Thoracic aorta (tissue), 2 donors: ENCODE measurements at places on chromosomes 3 and 15.

DNA sequence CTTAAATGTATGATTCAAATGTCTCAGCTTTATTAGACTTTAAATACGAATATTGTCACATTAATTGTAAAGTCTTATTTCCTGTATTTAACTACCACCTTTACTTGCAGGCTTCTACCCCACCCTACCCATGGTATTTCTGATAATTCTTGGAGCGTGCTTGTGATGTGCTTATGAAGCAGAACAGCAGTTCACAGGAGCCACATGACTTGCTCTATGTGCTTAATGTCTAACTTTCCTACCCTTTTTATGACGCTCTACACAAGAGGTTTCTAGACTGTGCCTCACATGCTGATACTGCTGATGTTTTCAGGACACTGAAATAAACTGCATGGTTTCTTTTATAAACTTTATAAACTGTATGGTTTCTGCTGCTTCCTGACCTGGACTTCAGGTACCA lies 553.5 kb upstream of the CCDC54 start:
- no peak overlapping the region for H3K4me3 ChIP-seq
- H3K27me3 ChIP-seq, result no peaks in the 10 kb centered on the region
- no peak overlapping the region for H3K27ac ChIP-seq
- peaks cover 27% of the 10 kb centered on the region for H3K4me1 ChIP-seq
- DNase-seq, result no peak

GRCh38 chr3:127676921-127677351 lies 4.2 kb downstream of the ABTB1 start:
- H3K4me1 ChIP-seq, result peaks cover 30% of the 10 kb centered on the region
- DNase-seq, result no peak
- peaks cover 39% of the 10 kb centered on the region for H3K36me3 ChIP-seq
- H3K27ac ChIP-seq, result no peak overlapping the region
- H3K27me3 ChIP-seq, result no peaks in the 10 kb centered on the region

DNA sequence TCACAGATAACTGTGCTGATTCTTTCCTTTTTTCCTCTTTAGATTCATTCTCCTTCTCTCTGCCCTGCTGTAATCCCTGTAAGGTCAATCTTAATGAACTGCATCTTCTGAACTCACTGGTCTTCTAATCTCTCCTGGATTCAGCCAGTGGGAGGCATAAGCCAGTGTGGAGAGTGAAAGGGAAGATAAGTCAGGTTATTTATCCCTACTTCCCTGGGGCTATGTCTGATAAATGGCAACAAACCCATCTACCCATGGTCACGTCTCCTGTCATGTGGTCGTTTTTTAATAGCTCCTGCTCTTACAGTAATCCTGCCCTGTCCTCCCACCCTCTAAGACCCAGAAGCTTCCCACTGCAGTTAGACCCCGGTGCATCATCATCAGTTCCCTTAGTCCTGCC lies 199.6 kb upstream of the NAALADL2 start:
- no peak for DNase-seq
- no peaks in the 10 kb centered on the region for H3K36me3 ChIP-seq
- H3K27ac ChIP-seq, result no peak overlapping the region

DNA sequence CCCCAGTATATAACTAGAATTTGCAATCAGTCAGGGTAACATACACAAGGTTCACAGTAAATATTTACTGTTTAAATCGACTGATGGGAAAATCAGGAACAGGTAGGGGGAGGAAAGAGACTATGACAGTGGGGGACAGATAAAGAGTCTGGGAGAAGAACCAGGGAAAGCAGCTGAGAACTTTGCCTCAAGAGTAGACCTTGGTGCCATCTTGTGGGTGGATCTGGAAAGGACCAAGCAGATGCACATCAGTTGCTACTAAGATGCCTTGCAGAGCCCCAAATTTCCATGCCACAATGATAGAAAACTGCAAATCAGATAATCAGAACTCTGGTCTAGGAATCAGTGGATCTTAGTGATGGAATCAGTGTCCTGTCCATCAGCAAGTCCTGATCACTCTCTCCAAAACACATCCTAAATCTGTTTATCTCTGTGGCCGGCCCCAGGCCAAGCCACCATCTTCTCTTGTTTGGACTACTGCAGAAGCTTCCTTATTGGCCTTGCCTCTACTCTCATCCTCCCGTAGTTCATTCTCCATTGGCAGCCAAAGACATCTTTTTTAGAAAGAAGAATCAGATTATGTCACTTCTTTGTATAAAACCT lies 62.7 kb downstream of the PDE8A start:
- no peak overlapping the region for H3K27ac ChIP-seq
- no peak for DNase-seq
- peaks cover 4% of the 10 kb centered on the region for H3K4me1 ChIP-seq
- no peaks in the 10 kb centered on the region for H3K36me3 ChIP-seq
- H3K4me3 ChIP-seq, result no peak overlapping the region

DNA sequence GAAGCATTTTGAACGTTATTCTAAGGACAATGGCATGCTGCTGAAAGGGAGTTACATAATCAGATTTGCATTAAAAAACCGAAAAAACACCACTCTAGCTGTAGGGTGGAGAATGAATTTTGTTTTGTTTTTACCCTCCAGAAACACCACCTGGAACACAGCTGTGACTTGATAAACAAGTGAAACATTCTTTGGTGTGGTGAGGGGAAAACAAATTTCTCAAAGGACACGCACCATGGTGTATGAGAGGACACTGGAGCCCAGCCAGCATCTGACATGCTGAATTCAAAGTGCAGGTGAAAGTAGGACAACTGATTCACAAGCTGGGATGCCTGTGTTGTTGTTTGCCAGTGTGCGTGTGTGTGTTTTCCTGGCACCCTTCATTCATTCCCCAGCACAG lies 554.5 kb upstream of the TBL1XR1 start:
- H3K27me3 ChIP-seq, result no peaks in the 10 kb centered on the region
- peaks cover 11% of the 10 kb centered on the region for H3K4me1 ChIP-seq
- DNase-seq, result no peak
- H3K27ac ChIP-seq, result no peak overlapping the region

- H3K27me3 ChIP-seq, result no peaks in the 10 kb centered on the region
- H3K4me1 ChIP-seq, result peaks cover 60% of the 10 kb centered on the region
- peak overlapping the region; percentile 57 for H3K27ac ChIP-seq
- H3K4me3 ChIP-seq, result no peak overlapping the region
- no peaks in the 10 kb centered on the region for H3K36me3 ChIP-seq
These were observed 109.5 kb upstream of the PFN2 start for GRCh38 chr3:150080058-150080730.

DNA sequence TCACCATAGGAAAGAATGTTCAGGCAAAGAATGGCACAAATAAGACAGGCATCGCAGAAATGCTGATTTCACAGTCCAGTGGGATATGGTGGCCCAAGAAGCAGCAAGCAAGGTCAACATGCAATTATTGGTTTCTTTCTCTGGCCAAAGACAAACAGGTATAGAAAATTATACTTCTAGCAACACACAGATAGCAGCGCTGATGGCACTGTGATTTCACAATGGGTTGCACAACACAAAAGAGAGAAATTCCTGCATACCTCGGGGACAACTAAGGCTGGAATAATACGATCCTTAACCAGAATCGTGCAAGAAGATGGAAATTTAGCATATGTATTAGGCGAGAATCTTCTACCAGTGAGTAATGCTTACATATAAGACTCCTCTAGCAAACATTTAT lies 76.3 kb upstream of the NR2F2 start:
- no peaks in the 10 kb centered on the region for H3K4me1 ChIP-seq
- no peak overlapping the region for H3K4me3 ChIP-seq
- H3K36me3 ChIP-seq, result no peaks in the 10 kb centered on the region

- no peaks in the 10 kb centered on the region for H3K36me3 ChIP-seq
- H3K4me1 ChIP-seq, result peaks cover 7% of the 10 kb centered on the region
- DNase-seq, result no peak
- H3K4me3 ChIP-seq, result no peak overlapping the region
- H3K27ac ChIP-seq, result no peak overlapping the region
These were observed 107.0 kb downstream of the TCF12 start for GRCh38 chr15:57025264-57025926.

DNA sequence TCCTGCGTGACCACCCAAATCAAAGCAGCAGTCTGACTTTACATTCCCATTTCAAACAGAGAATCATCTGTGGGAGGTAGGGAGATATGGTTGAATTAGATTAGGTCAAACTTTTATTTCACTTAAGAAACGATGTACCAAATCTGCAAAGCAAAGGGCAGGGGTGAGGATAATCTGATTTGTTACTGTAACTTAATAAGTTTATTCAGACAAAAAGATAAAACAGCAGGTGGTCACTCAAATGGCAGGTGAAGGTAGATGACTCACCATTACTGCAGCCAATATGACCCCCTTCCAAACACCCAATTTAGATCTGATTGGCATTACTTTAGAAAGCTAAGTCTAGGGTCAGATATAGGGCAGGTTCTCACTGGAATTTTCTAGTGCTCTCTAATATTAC lies 651.0 kb upstream of the NAALADL2 start:
- peaks cover 3% of the 10 kb centered on the region for H3K4me1 ChIP-seq
- H3K36me3 ChIP-seq, result no peaks in the 10 kb centered on the region
- DNase-seq, result no peak
- H3K4me3 ChIP-seq, result no peak overlapping the region
- H3K27ac ChIP-seq, result no peak overlapping the region

DNA sequence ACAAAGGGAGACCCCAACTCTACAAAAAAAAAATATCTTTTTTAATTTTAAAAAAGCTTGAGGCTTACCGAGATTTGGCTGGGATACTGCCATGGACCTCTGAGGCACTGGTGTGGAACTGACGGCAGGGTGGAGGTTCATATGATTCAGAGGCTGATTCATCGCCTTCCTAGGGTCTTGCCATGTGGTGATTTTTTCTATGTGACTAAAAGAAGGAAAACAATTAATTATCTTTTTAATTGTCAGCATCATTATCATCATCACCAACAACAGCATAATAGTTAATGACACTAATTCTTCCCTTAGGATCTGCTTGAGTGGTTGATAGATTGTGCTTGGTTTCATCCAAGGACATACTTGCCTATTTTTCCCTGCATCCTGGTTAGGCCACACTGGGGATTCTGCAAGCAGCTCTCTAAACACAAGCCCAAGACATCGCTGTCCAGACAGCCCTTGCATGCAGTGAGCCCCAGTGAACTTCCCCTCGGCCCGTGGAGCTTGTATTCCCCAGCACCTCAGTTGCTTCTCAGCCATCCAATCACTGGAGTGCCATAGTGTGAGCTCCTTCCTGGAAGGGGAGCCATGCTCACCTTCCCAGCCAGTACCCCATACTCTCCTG lies 84.9 kb downstream of the WWTR1 start:
- peak overlapping the region; percentile 88 for H3K27ac ChIP-seq
- DNase-seq, result no peak
- peaks cover 4% of the 10 kb centered on the region for H3K36me3 ChIP-seq
- H3K27me3 ChIP-seq, result no peaks in the 10 kb centered on the region
- H3K4me3 ChIP-seq, result no peak overlapping the region
- H3K4me1 ChIP-seq, result peaks cover 64% of the 10 kb centered on the region

DNA sequence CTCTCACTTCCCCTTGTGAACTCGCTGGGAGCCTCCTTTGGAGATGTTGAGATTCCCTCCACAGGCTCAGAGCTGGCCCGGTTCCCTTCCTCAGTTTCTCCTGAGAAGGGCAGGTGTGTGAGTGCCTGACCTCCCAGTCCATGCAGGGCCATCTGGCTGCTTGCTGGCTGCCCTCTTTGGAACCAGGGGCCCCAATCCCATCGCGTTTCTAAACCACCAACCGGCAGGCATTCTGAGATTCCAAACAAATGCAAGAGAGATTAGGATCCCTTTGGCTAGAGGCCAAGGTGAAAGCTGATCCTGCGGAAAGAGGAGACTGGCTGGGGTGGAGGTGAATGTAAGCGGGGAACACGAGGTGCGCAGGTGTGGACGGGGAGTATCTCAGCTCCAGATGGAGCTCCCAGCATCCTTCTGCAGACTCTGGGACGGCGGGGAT lies 2.9 kb upstream of the PRRT3 start:
- no peak overlapping the region for H3K4me3 ChIP-seq
- no peaks in the 10 kb centered on the region for H3K27me3 ChIP-seq
- H3K36me3 ChIP-seq, result no peaks in the 10 kb centered on the region
- no peak for DNase-seq
- peaks cover 4% of the 10 kb centered on the region for H3K4me1 ChIP-seq

- H3K4me3 ChIP-seq, result no peak overlapping the region
- no peaks in the 10 kb centered on the region for H3K27me3 ChIP-seq
- H3K27ac ChIP-seq, result no peak overlapping the region
- H3K4me1 ChIP-seq, result peaks cover 61% of the 10 kb centered on the region
These were observed 8.1 kb downstream of the SIAH2 start for GRCh38 chr3:150754896-150755295.

DNA sequence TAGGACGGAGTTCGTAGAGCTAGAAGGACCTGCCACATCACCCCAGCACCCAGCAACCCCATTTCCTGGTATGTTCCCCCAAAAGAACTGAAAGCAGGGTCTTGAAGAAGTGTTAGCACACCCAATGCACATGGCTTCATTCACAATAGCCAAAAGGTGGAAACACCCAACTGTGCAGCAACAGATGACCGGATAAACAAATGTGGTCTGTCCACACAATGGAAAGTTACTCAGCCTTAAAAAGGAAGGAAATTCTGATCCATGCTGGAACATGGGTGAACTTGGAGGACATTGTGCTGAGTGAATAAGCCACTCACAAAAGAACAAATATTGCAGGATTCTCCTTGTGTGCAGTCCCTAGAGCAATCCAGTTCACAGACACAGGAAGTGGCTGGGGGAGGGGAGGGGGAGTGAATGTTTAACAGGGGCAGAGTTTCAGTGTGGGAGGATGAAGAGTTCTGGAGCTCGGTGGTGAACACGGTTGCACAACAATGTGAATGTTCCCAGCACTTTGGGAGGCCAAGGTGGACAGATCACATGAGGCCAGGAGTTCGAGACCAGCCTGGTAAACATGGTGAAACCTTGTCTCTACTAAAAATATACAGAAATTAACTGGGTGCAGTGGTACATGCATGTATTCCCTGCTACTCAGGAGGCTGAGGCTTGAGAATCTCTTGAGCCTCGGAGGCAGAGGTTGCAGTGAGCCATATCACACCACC lies 157.5 kb downstream of the NUP210 start:
- H3K27me3 ChIP-seq, result no peaks in the 10 kb centered on the region
- no peak for DNase-seq
- no peak overlapping the region for H3K4me3 ChIP-seq
- H3K27ac ChIP-seq, result no peak overlapping the region
- no peaks in the 10 kb centered on the region for H3K4me1 ChIP-seq

DNA sequence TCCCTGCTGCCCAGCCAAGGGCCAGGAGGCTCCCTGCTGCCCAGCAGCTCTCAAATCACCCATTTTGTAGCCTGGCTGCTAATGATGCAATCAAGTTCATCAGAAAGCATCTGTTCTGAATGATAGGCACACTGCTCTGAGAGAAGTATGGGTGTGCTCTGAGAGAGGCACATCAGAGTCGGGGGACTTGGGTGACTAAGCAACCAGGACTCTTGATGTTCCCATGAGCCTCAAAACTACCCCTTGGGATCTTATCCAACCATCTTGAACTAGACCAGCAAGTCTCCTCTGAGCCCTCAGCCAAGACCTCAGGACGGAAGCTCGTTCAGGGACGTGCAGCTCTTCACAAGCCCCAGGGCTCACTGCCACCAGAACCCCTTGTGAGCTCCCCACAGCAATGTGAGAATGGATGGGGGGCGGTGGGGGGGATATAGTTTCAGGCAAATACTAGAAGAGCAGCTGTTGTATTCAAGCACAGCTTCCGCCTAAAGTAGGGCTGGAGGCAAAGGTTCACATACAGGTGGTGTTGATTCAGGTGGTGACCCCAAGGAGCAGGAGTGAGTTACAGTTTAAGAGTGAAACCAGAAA lies 52.2 kb upstream of the HES1 start:
- H3K27me3 ChIP-seq, result no peaks in the 10 kb centered on the region
- DNase-seq, result no peak
- no peak overlapping the region for H3K4me3 ChIP-seq
- H3K27ac ChIP-seq, result no peak overlapping the region
- H3K4me1 ChIP-seq, result peaks cover 4% of the 10 kb centered on the region
